H9 (cell line): ENCODE measurements at places on chromosomes 2 and 18. TPM values are rescaled to one million over a fixed set of nuclear protein-coding genes. Genes with fewer than 3 reads are reported as not detected.
A peak's percentile ranks its signal among the peaks of the same experiment; 100 is the strongest.

Gene GKN2
- total RNA-seq, result not detected in 2 replicates

DNA sequence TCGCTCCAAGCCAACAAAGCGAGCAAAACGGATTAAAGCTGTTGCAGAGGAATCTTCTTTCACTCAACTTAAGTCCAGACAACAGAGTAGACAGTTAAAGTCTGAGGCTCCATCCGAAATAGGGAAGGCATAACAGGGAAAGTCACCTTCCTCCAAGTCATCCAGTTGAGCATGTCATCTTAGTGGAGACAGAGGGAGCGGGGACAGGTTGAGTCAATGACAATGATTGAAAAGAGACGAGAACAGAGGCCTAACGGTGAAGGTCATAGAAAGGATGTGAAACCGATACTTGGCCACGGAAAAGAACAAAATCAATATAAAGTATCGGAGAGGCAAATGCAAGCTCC is 455 bp downstream of the C18orf32 start:
- no peak overlapping the region for H3K27ac ChIP-seq
- no peak for DNase-seq
- H3K36me3 ChIP-seq, result peaks cover 59% of the 10 kb centered on the region
- H3K4me1 ChIP-seq, result 0 out of 2 replicates have a peak, but pooled peaks cover 2% of the 10 kb centered on the region

Gene C1GALT1C1L
- total RNA-seq, result not detected in 2 replicates

DNA sequence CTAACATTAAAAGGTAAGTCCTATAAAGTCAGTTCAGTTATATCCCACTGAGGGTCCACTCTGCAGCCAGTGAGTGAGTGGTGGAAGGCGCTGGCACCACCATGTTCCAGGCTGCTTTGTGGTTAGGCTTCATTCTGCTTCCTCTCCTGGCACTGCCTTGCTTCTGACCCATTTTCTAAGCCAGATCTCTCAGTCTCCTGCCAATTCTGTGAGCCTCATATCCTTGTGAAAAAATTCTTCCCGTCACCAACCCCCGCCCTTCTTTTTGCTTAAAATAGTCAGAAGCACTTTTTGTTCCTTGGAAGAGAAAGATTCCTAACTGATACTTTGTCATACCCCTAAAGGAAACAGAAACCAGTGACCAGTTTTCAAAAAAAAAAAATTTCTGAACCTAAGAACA is 139.8 kb upstream of the NCK2 start:
- H3K27me3 ChIP-seq, result no peaks in the 10 kb centered on the region
- H3K36me3 ChIP-seq, result no peaks in the 10 kb centered on the region
- no peak overlapping the region for H3K27ac ChIP-seq
- no peaks in the 10 kb centered on the region; the same call in 1 of the 2 replicates for H3K4me1 ChIP-seq
- DNase-seq, result no peak

- DNase-seq, result no peak
- H3K4me3 ChIP-seq, result no peak overlapping the region
- no peak overlapping the region for H3K27ac ChIP-seq
- no peaks in the 10 kb centered on the region; the same call in 1 of the 2 replicates for H3K27me3 ChIP-seq
Measured at GRCh38 chr2:75564026-75564688, 3.4 kb upstream of the EVA1A start.

Gene MC5R
- not detected in 2 replicates for total RNA-seq

GRCh38 chr2:42082016-42082415 is 34.2 kb downstream of the PKDCC start:
- no peak overlapping the region for H3K27ac ChIP-seq
- no peak overlapping the region for H3K4me3 ChIP-seq
- DNase-seq, result no peak

DNA sequence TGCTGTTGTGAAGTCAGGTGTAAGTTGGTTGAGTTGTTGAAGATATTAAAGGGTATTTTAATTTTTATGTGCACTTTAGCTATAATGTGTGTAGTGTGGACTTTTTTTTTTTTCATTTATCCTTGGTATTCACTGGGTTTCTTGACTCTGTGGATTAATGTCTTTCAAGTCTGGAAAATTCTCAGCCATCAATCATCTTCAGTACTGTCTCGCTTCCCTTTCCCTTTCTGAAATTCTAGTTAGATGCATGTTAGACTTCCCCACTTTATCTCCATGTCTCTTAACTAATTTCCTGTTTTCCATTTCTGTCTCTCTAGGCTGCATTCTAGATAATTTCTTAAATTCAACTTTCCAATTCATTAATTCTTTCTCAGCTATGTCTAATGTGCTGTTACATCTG is 247.7 kb upstream of the REV1 start:
- H3K27me3 ChIP-seq, result no peaks in the 10 kb centered on the region
- DNase-seq, result no peak
- H3K4me1 ChIP-seq, result no peaks in the 10 kb centered on the region
- H3K27ac ChIP-seq, result no peak overlapping the region
- no peak overlapping the region for H3K4me3 ChIP-seq
- no peaks in the 10 kb centered on the region for H3K36me3 ChIP-seq

GRCh38 chr2:10830203-10830602 is 17.6 kb upstream of the PDIA6 start:
- no peaks in the 10 kb centered on the region for H3K36me3 ChIP-seq
- no peaks in the 10 kb centered on the region for H3K27me3 ChIP-seq
- no peak overlapping the region for H3K27ac ChIP-seq
- DNase-seq, result no peak
- H3K4me1 ChIP-seq, result no peaks in the 10 kb centered on the region; the same call in 1 of the 2 replicates

DNA sequence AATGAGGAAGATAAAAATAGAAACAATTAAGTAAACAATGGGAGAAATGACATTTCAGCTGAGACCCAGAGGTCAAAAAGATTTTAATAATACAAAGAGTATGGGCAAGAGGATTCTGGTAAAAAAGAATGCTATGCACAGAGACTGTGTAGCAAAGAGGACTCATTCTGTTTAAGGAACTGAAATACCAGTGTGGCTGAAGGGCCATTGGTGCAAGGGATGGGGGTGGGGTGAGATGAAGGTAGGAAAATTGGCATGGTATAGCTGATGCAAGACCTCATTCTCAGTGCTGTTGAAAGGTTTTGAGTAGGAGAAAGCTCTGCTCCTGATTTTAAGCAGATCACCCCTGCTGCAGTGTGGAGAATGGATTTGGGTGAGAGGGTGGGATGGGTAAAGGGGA is 10.8 kb downstream of the GALNT1 start:
- H3K27ac ChIP-seq, result no peak overlapping the region
- 0 out of 2 replicates have a peak, but pooled peaks cover 2% of the 10 kb centered on the region for H3K4me1 ChIP-seq
- H3K27me3 ChIP-seq, result no peaks in the 10 kb centered on the region
- H3K36me3 ChIP-seq, result peaks cover 14% of the 10 kb centered on the region

Gene CDH2
- 35.4 and 36.2 TPM in 2 replicates for total RNA-seq

Gene ACVR1C
- total RNA-seq, result 0.81 and 1.0 TPM in 2 replicates

DNA sequence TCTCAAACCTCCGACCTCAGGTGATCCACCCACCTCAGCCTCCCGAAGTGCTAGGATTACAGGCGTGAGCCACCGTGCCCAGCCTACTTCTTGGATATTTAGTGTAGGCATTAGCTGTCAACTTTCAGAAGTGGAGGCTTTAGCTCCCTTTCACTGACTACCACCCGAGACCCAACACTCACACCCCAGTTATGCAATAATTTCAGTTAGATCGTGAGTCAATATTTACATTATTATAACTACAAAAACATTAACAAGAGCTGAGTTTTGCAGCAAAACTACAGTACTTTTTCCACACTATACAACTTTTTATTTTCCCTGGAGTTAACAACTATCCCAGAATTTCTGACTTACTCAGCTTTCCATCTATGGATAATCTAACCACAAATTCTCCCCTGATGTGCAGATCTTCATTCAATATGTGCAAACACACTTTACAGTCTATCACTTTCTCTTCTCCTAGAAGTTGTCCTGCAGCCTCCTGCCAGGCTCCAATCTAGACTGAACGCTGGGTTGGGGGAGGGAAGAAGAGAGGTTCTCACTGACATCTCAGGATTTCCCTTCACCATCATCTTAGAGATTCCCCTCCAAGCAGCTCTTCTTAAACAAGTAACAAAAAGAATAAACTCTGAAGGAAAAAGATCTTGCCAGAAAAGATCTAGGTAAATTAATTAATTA is 10.1 kb downstream of the TBC1D8 start:
- H3K4me1 ChIP-seq, result peaks cover 3% of the 10 kb centered on the region; the same call in 1 of the 2 replicates
- H3K36me3 ChIP-seq, result peaks cover 4% of the 10 kb centered on the region; the same call in 1 of the 2 replicates
- no peaks in the 10 kb centered on the region for H3K27me3 ChIP-seq
- DNase-seq, result no peak

Gene STPG4
- total RNA-seq, result 0.13 and 0.42 TPM in 2 replicates

Gene PROKR1
- total RNA-seq, result 1.5 TPM in 2 replicates

DNA sequence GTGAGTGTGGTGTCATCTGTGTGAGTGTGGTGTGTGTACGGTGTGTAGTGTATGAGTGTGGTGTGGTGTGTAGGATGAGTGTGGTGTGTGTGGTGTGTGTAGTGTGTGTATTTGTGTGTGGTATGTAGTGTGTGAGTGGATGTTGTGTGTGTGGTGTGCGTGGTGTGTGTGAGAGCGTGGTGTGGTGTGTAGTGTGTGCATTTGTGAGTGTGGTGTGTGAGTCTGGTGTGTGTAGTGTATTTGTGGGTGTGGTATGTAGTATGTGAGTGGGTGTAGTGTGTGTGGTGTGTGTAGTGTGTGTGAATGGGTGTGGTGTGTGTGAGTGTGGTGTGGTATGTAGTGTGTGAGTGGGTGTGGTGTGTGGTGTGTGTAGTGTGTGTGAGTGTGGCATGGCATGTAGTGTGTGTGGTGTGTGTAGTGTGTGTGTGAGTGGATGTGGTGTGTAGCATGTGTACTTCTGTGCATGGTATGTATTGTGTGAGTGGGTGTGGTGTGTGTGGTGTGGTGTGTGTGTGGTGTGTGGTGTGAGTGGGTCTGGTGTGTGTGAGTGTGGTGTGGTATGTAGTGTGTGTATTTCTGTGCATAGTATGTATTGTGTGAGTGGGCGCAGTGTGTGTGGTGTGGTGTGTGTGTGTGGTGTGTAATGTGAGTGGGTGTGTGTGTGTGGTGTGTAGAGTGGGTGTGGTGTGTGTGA is 227.8 kb downstream of the BCL2 start:
- no peak for DNase-seq
- H3K4me3 ChIP-seq, result no peak overlapping the region
- no peaks in the 10 kb centered on the region for H3K27me3 ChIP-seq
- H3K36me3 ChIP-seq, result no peaks in the 10 kb centered on the region
- H3K27ac ChIP-seq, result no peak overlapping the region
- no peaks in the 10 kb centered on the region; the same call in 1 of the 2 replicates for H3K4me1 ChIP-seq

DNA sequence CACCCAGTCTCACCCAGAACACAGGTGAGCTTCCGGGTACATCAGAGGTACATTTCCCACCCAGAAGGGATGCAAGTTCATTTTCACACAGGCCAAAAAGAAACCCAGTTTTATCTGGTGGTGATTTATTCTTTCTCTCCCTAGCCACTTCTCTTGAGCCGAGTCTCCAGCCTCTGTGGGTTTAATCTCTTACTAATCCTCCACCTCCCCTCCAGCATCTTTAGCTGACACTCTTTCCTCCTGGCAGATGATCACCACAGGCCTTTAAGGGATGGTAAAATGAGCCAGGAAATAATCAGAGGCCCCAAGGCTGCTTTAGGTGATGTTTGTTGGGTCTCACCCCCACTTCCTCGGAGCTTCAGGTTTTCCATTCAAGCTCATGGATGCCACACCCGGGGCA is 145.7 kb upstream of the DLX2 start:
- no peak for DNase-seq
- no peak overlapping the region for H3K4me3 ChIP-seq
- no peaks in the 10 kb centered on the region for H3K36me3 ChIP-seq
- H3K27ac ChIP-seq, result no peak overlapping the region
- H3K27me3 ChIP-seq, result no peaks in the 10 kb centered on the region
- peaks cover 5% of the 10 kb centered on the region; the same call in 1 of the 2 replicates for H3K4me1 ChIP-seq

Gene AP1S3
- total RNA-seq, result 8.7 and 11.0 TPM in 2 replicates

Gene GREB1
- total RNA-seq, result 15.3 and 16.5 TPM in 2 replicates

- H3K27me3 ChIP-seq, result no peaks in the 10 kb centered on the region
- H3K27ac ChIP-seq, result no peak overlapping the region
- no peaks in the 10 kb centered on the region for H3K36me3 ChIP-seq
- DNase-seq, result no peak
- H3K4me3 ChIP-seq, result no peak overlapping the region
Measured at GRCh38 chr18:74654638-74655037, 57.0 kb downstream of the ZNF407 start.

DNA sequence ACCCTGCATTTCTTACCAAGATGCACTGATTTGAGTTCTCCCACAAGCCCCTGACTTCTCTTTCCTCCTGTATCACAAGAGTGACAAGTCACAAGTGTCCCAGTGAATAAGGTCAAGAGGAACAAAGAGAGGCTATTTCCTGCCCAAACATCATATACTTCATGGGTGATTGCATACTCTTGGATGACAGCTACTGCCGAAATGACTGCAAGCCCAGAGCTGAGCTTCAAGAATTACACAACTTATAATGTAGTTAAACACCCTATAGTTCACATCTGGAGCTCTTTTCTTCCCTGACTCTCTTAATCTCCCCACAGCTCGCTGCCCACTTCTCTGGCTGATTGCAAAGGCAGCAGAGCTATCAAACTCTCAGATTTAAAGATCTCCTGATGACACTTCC is 289.7 kb upstream of the PARD3B start:
- no peak overlapping the region for H3K4me3 ChIP-seq
- H3K27ac ChIP-seq, result no peak overlapping the region
- no peaks in the 10 kb centered on the region for H3K36me3 ChIP-seq
- H3K4me1 ChIP-seq, result no peaks in the 10 kb centered on the region
- H3K27me3 ChIP-seq, result no peaks in the 10 kb centered on the region

- no peak for DNase-seq
- no peak overlapping the region for H3K27ac ChIP-seq
- no peak overlapping the region for H3K4me3 ChIP-seq
- no peaks in the 10 kb centered on the region for H3K36me3 ChIP-seq
- peaks cover 3% of the 10 kb centered on the region; the same call in 1 of the 2 replicates for H3K4me1 ChIP-seq
Measured at GRCh38 chr2:136770384-136770783, 5.0 kb downstream of the THSD7B start.

- no peaks in the 10 kb centered on the region for H3K27me3 ChIP-seq
- no peaks in the 10 kb centered on the region for H3K4me1 ChIP-seq
- DNase-seq, result no peak
- H3K4me3 ChIP-seq, result no peak overlapping the region
- no peak overlapping the region for H3K27ac ChIP-seq
Measured at GRCh38 chr2:68789603-68790002, 55.0 kb downstream of the ARHGAP25 start.

GRCh38 chr18:9387891-9388290 is 53.3 kb downstream of the TWSG1 start:
- H3K27ac ChIP-seq, result no peak overlapping the region
- H3K36me3 ChIP-seq, result peaks cover 10% of the 10 kb centered on the region
- no peaks in the 10 kb centered on the region for H3K4me1 ChIP-seq
- no peaks in the 10 kb centered on the region for H3K27me3 ChIP-seq
- DNase-seq, result no peak

- no peak overlapping the region for H3K27ac ChIP-seq
- H3K4me1 ChIP-seq, result no peaks in the 10 kb centered on the region
- H3K4me3 ChIP-seq, result no peak overlapping the region
- peak; percentile 54 for DNase-seq
Measured at GRCh38 chr2:197255543-197255942, 55.0 kb downstream of the ANKRD44 start.

Gene ABCG5
- not detected in 2 replicates for total RNA-seq

- peaks cover 9% of the 10 kb centered on the region; the same call in 1 of the 2 replicates for H3K4me1 ChIP-seq
- DNase-seq, result no peak
- peaks cover 7% of the 10 kb centered on the region for H3K36me3 ChIP-seq
- H3K27me3 ChIP-seq, result no peaks in the 10 kb centered on the region
- H3K27ac ChIP-seq, result no peak overlapping the region
Measured at GRCh38 chr2:48448274-48449061, 81.5 kb upstream of the STON1 start.

Gene IL36RN
- total RNA-seq, result not detected in 2 replicates
